ENCODE measurements at places on chromosomes 3 and 15. TPM values are rescaled to one million over a fixed set of nuclear protein-coding genes. Genes with fewer than 3 reads are reported as not detected.

Gene WWTR1
- 42.6 TPM for total RNA-seq

Gene P2RY14
- total RNA-seq, result 3.9 TPM

- no peak for DNase-seq
Observed at GRCh38 chr3:153215497-153215896, 53.5 kb downstream of the RAP2B start.

DNA sequence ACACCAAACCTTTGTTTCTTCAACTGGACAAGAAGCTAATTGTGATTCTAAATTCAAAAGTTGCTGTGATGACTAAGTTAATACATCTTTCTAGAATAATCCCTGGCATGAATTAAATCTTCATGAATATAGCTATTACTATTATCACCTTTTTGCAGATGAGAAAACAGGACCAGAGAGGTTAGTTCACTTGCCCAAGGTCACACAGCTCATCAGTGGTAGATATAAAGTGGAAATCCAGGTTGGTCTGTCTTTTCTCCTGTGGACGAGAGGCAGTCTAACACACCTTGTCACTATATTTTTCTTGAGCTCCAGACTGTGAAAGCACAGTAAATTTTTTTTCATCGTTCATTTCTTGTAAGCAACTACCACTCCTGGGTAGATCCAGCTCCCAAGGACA, 247.6 kb upstream of the LRTM1 start:
- no peak for DNase-seq

- no peak for DNase-seq
Observed at GRCh38 chr15:29724026-29724425, 98.2 kb downstream of the TJP1 start.

DNA sequence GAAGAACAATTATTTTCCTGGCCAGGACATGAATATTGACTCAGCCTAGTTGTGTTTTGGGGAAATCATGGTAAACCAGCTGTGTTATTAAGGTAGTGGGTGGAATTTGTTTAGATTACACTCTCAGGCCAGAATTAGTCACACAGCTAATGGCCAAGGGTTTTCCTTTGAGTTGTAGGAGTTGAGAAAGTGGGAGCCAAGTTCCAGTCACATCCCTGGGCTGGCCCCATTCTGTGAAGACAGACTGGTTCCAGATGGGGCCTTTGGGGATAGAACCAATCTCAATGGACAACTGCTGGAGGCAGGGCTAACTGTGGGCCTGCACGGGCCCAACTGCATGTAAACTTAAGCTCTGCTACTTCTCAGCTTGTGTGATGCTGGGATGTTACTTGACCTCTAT, 1.4 kb upstream of the RASL12 start:
- no peak for DNase-seq

DNA sequence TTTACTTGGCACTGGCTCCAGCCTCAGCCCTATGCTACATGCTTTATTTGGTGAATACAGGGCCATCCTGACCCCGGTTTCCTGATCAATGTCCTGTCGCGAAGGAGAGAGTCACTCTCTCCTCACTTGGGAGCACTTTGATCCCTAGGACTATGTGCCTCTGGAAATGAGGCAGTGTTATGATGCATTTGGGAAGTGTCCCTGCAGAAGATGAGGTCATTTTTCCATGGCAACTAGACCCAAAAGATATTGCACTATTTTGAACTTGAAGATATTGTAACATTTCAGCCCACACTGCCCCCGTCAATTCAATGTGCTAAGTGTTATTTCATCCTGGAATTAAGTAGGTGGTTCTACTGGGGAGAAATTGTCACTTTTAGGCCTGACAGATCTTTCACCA, 68.0 kb downstream of the LRRK1 start:
- no peak for DNase-seq

Data from Right ventricle myocardium inferior (tissue), 1 donor.